Activated CD4-positive, alpha-beta T cell treated with anti-CD3 and anti-CD28 coated beads, Interleukin-2, amount 10 ng/mL, durations not matched to agents 7 days and 5 days (primary cell): ENCODE measurements at places on chromosomes 6 and 20.

DNA sequence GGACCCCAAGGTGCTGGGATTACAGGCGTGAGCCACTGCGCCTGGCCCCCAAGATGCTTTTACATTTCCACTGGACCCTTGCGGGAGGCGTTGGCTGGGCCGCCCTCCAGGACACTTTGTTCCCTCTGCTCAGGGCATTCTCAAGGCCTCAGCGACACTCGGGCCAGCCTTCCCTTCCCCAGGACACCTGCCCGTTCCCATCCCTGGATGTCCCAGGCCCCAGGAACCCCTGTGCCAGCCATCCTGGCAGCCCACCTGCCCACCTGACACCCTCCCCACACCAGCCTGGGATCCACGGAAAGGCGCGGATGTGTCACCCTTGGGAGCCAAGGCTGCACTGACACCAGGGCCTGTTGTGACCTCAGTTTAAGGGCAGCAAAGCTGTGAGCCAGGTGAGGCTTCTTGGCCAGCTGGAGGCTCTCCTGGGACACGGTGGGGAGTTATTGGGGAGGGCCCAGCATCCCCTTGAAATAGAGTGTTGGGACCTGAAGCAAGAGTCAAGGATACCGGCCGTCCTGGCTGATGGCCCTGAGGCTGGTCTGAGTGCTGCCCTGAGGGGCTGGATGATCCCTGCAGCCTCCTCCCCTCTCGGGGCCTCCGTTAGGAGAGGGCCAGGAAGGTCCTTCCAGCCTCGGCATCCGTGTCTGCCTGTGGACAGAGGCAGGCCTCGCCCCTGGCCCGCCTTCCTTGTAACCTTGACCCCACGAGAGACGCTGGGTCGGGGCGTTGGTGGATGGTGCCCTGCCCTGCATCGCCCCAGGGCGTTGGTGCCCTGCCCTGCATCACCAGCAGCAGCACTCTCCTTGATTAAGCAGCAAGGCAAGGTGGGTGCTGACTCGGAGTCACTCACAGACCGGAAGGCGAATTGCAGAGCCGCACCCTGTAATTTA, 84.2 kb upstream of the BHLHE23 start:
- no peaks in the 10 kb centered on the region for H3K4me1 ChIP-seq
- no peak overlapping the region for H3K4me3 ChIP-seq
- no peaks in the 10 kb centered on the region for H3K36me3 ChIP-seq
- DNase-seq, result no peak

DNA sequence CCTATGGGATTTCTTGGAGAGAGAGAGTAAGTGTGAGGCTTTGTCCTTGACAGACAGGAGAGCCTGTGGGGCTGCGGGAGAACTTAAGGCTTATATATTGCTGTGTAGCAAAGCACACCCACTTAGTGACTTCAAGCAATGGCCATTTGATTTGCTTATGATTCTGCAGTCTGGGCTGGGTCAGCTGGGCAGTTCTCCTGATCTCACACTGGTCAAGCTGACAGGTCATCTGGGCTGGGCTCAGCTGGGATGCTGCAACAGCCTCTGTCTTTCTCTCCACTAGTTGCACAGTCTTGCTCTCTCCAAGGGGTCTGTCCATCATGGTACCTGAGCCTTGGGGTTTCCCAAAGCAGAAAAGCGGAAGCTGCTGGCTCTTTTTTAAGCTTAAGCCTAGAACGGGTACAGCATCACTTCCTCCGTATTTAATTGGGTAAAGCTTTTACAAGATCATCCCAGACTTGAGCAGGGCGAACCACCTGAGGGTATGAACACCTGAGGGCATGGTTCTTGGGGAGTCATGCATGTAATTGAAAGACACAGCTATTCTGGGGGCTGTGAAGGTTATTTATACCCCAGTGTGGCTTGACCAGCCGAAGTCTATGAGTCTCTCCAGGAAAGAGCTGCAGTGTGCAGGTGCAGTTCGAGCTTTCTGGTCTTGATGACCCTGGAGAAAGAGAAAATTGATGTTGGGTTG, 13.3 kb upstream of the GGTLC1 start:
- no peaks in the 10 kb centered on the region for H3K4me1 ChIP-seq
- H3K27ac ChIP-seq, result no peak overlapping the region
- peaks cover 10% of the 10 kb centered on the region for H3K27me3 ChIP-seq
- DNase-seq, result no peak

GRCh38 chr6:26478985-26479278, 21.2 kb upstream of the BTN1A1 start:
- peaks cover 21% of the 10 kb centered on the region for H3K36me3 ChIP-seq
- no peak overlapping the region for H3K4me3 ChIP-seq
- H3K27me3 ChIP-seq, result no peaks in the 10 kb centered on the region
- H3K4me1 ChIP-seq, result peaks cover 33% of the 10 kb centered on the region
- DNase-seq, result no peak

- H3K27me3 ChIP-seq, result peaks cover 88% of the 10 kb centered on the region
- peaks cover 15% of the 10 kb centered on the region for H3K4me1 ChIP-seq
- DNase-seq, result no peak
- H3K4me3 ChIP-seq, result no peak overlapping the region
These were observed 1.1 kb downstream of the VGLL2 start for GRCh38 chr6:117266257-117267053.

DNA sequence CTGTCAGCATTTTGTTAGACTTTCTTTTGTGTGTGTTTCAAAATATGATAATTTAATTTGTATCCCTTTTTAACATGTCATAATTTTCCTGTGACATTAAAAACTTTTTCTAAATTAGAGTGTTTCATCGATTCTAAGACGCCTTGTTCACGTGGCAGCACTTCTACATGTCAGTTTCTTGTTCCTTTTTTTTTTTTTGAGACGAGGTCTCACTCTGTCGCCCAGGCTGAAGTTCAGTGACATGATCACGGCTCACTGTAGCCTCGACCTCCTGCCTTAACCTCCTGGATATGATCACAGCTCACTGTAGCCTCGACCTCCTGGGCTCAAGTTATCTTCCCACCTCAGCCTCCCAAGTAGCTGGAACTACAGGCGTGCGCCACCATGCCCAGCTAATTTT, 27.6 kb upstream of the ADRM1 start:
- no peaks in the 10 kb centered on the region for H3K27me3 ChIP-seq
- H3K27ac ChIP-seq, result no peak overlapping the region
- H3K4me1 ChIP-seq, result no peaks in the 10 kb centered on the region
- H3K36me3 ChIP-seq, result peaks cover 14% of the 10 kb centered on the region
- no peak overlapping the region for H3K4me3 ChIP-seq
- DNase-seq, result no peak

- peaks cover 17% of the 10 kb centered on the region for H3K27me3 ChIP-seq
- H3K27ac ChIP-seq, result peak overlapping the region; percentile 54
- H3K4me1 ChIP-seq, result peaks cover 27% of the 10 kb centered on the region
- DNase-seq, result peak; percentile 71
These were observed 19.0 kb upstream of the TLDC2 start for GRCh38 chr20:36856691-36857635.

- H3K4me1 ChIP-seq, result peaks cover 19% of the 10 kb centered on the region
- DNase-seq, result no peak
- H3K4me3 ChIP-seq, result no peak overlapping the region
These were observed 31.2 kb upstream of the SHLD1 start for GRCh38 chr20:5718896-5719595.

DNA sequence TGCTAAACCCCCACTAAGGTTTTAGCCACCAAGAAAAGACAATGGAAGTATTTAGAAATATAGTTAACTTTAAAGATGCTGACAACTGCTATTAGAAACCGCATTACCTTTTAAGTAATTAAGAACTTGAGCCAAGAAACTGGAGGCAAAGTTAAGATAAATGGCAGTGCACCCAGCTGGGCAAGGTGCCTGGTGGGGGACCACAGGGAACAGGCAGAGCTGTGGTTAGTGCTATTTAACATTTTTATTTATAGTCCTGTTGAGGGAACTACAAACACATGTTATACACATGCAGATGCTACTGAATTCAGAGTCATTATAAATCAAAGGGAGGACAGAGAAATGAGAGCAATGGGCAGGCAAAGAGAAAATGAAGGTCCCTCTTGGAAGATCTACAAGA, 447.9 kb downstream of the TFAP2B start:
- H3K4me3 ChIP-seq, result no peak overlapping the region
- H3K36me3 ChIP-seq, result no peaks in the 10 kb centered on the region
- no peak overlapping the region for H3K27ac ChIP-seq
- H3K4me1 ChIP-seq, result no peaks in the 10 kb centered on the region
- no peak for DNase-seq

- no peaks in the 10 kb centered on the region for H3K36me3 ChIP-seq
- H3K4me3 ChIP-seq, result no peak overlapping the region
- no peaks in the 10 kb centered on the region for H3K4me1 ChIP-seq
- peaks cover 24% of the 10 kb centered on the region for H3K27me3 ChIP-seq
- no peak for DNase-seq
These were observed 233.0 kb upstream of the PRND start for GRCh38 chr20:4488407-4489339.

- H3K27me3 ChIP-seq, result no peaks in the 10 kb centered on the region
- H3K27ac ChIP-seq, result peak overlapping the region; percentile 94
- DNase-seq, result no peak
- peaks cover 17% of the 10 kb centered on the region for H3K36me3 ChIP-seq
These were observed 23.0 kb downstream of the MAP1LC3A start for GRCh38 chr20:34581341-34582184.

DNA sequence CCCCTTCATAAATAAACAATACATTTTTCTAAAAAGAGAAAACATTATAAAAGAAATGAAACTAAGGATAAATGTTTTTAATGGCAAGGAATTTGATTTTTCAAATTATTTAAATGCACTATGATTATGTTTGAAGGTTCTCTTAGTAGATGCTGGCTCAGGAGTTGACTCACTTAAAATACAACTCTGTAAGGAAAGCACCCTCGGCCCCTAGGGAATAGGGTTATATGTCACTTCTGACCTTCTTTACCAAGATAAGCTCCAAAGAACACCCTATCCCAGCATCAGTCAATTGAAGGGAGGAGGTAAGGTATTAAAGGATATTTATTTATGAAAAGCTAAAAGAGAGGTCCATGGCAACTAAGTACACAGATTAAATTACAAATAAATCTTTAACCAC, 6.8 kb downstream of the SNAP91 start:
- DNase-seq, result no peak
- H3K36me3 ChIP-seq, result no peaks in the 10 kb centered on the region

- no peak for DNase-seq
- no peaks in the 10 kb centered on the region for H3K27me3 ChIP-seq
- H3K4me3 ChIP-seq, result no peak overlapping the region
These were observed 644.8 kb downstream of the RFPL4B start for GRCh38 chr6:112991912-112992311.

DNA sequence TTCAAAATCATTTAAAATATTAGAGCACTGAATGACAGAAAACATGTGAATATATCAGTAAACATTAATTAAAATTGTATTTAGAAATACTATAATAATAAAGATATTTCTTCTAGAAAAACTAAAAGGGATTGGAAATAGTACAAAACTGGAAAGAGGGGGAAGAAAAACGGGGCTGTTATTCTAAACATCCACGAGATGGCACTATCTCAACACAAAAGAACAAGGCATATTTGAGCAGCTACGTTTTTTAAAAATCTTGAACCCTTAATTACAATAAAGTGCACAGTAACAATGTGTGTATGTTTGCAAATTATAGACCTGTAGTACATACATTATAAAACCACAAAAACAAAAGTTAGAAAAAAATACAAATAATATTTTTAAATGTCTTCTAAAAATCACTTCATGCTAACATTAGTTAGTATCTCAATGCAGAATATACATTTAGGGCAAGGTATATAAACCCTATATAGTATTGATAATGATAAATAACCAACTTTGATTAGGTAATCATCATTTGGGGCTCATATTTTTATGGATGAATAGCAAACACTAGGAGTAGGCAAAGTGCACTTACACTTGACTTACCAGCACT, 42.5 kb upstream of the PNISR start:
- H3K27ac ChIP-seq, result no peak overlapping the region
- no peak overlapping the region for H3K4me3 ChIP-seq
- H3K27me3 ChIP-seq, result no peaks in the 10 kb centered on the region
- no peaks in the 10 kb centered on the region for H3K36me3 ChIP-seq
- no peaks in the 10 kb centered on the region for H3K4me1 ChIP-seq
- peak; percentile 13 for DNase-seq

- no peak for DNase-seq
- no peak overlapping the region for H3K4me3 ChIP-seq
- no peak overlapping the region for H3K27ac ChIP-seq
- no peaks in the 10 kb centered on the region for H3K36me3 ChIP-seq
- H3K4me1 ChIP-seq, result no peaks in the 10 kb centered on the region
- peaks cover 12% of the 10 kb centered on the region for H3K27me3 ChIP-seq
These were observed 104.9 kb upstream of the SLC22A23 start for GRCh38 chr6:3561725-3562124.

DNA sequence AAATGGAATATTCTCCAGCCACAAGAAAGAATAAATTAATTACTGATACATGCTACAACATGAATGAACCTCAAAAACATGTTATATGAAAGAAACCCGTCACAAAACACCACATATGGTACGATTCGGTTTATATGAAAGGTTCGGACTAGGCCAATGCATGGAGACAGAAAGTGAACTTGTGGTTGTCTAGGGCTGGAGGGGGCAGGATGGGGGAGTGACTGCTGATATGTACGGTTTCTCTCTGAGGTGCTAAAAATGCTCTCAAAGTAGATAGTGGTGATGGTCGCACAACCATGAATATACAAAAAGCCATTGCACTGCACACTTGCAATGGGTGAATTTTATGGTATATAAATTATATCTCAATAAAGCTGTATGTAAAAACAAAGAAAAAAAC, 18.3 kb downstream of the AGPAT4 start:
- no peaks in the 10 kb centered on the region for H3K27me3 ChIP-seq
- no peak overlapping the region for H3K4me3 ChIP-seq
- DNase-seq, result no peak
- H3K27ac ChIP-seq, result no peak overlapping the region
- H3K36me3 ChIP-seq, result no peaks in the 10 kb centered on the region
